Erythroblast (primary cell): ENCODE measurements at places on chromosomes 7 and 10.
A peak's percentile ranks its signal among the peaks of the same experiment; 100 is the strongest.

- no peak for DNase-seq
Observed at GRCh38 chr7:117587931-117588330, 108.1 kb downstream of the CFTR start.

DNA sequence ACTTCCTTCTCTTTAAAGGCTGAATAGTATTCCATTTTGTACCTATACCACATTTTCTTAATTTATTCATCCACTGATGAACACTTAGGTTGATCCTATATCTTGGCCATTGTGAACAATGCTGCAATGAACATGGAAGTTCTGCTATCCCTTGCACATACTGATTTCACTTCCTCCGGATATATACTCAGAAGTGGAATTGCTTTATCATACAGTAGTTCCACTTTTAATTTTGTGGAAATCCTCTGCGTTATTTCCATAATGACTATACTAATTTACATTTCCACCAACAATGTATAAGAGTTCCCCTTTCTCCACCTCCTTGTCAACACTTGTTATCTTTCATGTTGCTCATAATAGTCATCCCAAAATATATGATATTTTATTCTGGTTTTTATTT lies 312.6 kb downstream of the PLXDC2 start:
- DNase-seq, result no peak

DNA sequence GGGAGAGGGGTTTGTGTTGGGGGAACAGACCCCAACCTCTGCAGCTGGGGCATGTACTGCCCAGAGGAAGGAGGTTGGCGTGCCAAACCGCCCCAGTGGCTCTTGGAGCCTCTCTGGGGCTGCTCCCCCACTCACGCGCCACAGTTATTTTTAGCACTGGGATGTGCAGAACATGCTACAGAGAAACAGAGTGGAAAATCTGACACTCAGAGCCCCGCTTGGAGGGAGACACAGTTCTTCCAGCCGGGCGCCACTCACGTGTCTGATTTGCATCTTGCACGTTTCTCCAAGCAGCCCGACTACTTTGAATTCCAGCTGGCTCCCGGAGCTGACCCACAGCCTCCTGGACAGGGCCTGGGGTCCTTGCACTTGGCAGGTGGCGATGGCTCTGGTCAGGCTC lies 182.0 kb downstream of the RPS24 start:
- no peak for DNase-seq

DNA sequence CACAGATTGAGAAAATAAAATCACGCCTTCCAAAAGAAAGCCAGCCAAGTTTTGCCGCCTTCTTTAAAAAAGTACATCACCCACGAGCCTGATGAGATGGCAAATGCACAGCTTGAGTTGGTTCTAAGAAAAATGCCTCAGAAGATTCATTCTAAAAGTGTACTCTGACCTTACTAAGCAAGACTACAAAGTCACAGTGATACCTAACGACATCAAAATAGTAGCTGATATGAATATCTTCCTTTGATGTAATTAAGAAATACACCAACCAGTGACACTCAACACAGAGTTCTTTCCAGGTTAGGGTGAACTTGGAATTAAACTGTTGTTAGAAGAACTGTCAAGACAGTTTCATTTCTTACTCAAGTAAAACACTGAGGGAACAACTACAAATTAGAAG lies 78.0 kb upstream of the AMPH start:
- DNase-seq, result no peak

DNA sequence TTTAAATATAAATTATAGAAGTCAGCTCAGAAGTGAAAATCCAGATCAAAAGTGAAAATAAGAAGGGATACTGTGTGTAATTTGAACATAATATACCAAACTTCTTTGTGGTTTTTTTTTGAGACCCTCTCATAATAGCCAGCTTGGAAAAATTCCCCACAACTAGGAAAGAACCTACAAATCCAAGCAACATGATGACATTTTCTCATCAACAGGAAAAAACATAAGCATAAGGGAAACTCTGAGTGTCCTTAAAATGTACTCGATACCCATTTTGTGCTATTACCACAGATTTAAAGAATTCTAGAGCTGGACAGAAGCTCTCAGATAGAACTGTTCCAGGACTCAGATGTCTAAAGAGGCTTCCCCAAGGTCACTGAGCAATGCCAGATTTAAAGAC lies 214.8 kb upstream of the KLF14 start:
- no peak for DNase-seq

GRCh38 chr10:114195079-114195478 lies 15.9 kb downstream of the TDRD1 start:
- DNase-seq, result no peak

DNA sequence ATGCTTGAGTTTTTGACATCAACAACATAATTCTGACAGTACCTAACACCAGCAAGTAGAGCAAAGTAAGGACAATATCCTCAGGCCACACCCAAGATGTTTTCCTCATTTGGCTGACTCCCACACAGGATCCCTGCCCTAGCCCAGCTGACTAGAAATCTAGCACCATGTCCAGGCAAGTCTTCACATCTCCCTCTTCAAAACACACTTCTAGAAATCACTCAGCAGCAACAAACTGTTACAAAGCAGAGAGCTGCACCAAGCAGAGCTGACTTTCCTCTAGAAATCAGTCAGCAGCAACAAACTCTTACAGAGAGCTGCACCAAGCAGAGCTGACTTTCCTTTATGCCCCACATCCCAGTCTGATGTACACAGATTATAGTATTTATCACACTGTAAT lies 7.7 kb downstream of the TMEM168 start:
- DNase-seq, result no peak

DNA sequence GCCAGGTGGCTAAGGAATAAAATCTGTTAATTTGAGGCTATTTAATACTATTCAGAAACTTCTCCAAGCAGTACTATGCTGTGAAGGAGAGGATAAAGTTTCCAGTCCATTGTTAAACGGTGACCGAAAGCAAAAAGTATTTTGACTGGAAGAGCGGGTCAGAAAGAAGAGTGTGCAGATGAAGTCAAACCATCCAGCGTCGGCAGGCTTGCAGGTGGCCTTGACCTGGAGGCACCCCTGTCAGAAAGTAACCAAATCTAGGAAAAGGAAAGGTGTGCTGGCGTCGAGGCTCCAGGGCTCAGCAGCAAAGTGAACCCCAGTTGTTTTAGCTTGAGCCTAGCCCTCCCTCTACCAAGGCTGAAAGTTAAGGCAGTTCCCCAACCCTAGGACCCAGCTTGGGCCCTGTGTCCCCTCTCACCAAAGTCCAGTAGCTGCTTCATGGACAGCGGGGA lies 544 bp downstream of the PDK4 start:
- no peak for DNase-seq

GRCh38 chr7:90629297-90629918 lies 33.3 kb downstream of the CDK14 start:
- DNase-seq, result peak; percentile 37

DNA sequence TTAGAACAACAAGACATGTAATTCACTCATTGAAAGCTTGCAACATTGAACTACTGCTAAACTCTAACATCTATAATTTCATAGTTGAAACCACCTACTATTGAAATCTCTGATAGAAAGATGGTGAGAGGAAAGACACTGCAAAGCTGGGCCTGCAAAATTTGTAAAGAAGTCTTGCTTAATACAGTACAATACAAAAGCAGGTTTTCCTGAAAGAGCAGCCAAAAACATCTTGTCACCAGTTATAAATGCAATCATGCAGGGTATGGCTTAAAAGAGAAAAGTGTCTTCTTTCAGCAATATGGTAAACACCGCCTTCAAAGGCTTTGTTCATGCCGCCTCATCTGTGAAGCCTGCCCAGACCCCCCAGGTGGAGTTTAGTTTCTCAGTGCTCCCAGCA lies 109.2 kb downstream of the ANK3 start:
- DNase-seq, result no peak

DNA sequence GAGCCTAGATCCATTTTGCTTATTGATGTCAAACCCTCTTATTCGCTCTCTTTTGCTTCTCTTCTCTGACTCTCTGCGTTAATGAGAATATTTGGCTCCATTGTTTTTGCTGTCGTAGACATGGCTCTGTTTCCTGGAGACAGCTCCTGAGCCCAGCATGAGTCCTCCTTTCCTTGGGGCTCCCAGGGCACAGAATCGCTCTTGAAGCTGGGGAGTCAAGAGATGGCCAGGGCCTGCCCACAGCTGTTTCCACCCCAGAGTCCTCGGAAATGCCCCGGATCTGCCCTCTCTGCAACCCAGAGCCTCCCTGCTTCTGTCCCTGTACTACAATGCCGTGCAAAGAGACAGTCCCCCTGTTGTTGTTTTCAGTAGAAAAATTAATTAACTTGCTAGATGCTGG lies 566.7 kb upstream of the FOXK1 start:
- no peak for DNase-seq

GRCh38 chr10:21161647-21162046 lies 264.5 kb upstream of the NEBL start:
- DNase-seq, result no peak

DNA sequence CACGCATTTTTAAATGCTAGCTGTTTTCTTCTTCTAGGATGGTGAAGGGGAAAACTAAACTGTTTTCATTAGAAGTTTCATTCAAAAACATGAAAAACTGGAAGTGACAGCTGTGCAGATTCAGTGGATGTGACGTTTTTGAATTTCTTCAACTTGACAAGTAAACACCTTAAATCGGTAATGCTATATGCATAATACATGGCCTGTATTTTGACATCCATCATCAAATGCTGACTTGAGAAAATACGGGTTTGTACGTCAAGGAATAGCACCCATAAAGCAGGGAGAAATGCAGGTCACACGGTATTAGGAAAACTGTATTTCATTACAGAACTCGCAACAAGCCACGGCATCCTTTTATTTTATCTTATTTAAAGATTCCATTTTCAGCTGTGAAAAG lies 720.5 kb downstream of the KCNMA1 start:
- DNase-seq, result no peak

- DNase-seq, result no peak
Observed at GRCh38 chr10:45000138-45000751, 478 bp upstream of the ZNF22 start.

DNA sequence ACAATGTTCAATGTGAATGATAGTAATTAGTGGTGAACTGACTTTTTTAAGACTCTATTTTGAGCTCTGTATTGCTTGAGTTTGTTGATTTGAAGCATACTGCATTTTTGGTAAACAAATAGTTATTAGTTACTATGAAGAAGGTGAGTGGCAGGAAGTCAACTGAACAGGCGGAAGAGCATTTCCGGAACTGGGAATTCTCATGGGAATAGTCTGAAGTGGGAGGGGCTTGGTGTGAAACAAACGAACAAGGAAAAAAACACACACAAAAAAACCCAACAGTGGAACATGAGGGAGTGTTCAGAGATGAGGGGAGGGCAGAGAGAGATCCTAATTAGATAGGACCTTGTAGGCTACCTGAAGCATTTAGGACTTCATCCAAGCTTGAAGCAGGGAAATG lies 43.9 kb upstream of the C1QL3 start:
- DNase-seq, result no peak

- DNase-seq, result peak; percentile 47
Observed at GRCh38 chr7:136114966-136115762, 138.0 kb upstream of the MTPN start.

DNA sequence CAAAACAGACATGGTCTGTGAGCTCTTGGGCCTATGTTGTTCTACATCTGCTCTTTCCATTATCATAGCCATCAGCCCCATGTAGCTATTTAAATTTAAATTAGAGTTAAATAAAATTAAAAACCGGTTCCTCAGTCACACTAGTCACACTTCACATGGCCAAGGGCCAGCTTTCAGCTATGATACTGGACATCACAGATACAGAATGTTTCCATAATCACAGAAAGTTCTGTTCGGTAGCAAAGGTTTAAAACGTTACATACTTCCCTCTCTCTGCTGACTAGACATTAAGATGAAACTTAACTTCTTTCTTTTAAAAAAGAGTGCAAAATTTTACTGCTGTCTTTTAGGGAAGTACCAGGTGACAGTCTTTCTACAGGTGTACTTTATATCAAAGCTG lies 43.0 kb downstream of the SRPK2 start:
- DNase-seq, result no peak

DNA sequence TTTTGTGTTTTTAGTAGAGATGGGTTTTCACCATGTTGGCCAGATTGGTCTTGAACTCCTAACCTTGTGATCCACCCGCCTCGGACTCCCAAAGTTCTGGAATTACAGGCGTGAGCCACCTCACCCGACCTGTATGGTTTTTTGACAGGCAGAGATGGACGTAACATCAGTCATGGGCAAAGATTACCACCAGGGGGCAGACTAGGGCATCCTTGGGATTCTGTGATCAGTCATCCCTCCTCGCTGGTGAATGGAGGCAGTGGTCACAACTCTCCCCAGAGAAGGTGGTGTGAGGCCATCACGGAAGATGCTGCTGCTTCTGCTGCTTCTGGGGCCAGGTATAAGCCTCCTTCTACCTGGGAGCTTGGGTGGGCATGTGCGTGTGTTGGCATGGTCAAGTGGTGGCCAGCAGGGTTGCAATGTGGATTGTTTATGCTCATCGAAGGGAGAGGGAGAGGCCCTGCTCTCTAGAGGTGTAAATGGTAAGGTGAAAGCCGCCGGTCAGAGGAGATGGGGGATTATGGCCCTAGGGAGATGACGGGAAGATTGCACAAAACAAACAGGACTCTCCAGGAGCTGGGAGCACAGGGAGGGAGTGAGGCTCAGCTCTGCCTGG lies 122.7 kb upstream of the PRSS1 start:
- peak; percentile 42 for DNase-seq

DNA sequence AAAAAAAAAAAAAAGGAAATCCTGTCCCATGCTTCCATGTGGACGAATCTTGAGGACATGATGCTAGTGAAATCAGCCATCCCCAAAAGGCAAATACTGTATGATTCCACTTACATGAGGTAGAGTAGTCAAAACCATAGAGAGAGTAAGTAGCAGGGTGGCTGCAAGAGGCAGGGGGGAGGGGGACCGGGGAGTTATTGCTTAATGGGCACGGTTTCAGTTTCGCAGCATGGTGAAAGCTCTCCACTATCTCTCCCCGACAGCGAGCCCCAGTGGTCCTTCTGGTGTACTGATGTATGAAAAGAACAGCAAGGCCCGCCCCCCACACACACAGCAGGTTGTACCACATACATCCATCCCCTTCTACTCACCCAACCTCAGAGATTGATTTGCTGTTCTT lies 32.8 kb downstream of the NOD1 start:
- peak; percentile 66 for DNase-seq

DNA sequence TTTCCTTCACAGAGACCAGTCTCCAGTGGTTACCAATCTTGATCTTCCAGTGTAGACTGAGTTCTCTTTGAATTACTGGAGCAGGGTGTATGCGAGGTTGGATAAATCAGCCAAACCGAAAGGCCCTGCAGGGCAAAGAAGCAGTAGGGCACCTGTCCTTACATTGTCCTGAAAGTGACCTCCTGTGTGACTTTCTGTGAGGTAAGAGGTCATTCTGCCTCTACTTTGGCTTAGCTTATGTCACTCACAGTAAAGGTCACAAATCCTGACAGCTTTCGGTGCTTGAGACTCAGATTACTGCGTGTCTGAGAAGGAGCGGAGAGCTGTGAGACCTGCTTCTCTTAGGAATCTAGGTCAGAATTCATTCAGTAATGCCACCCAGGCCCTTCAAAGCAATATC lies 252.7 kb upstream of the ETV1 start:
- no peak for DNase-seq

- DNase-seq, result no peak
Observed at GRCh38 chr7:8221567-8221966, 40.4 kb downstream of the ICA1 start.

- DNase-seq, result no peak
Observed at GRCh38 chr7:130908345-130909160, 174.5 kb upstream of the KLF14 start.
